Cerebellar cortex (tissue), 1 donor: ENCODE measurements at places on chromosomes 3 and 15.

- DNase-seq: no peak
These were observed 28.6 kb downstream of the TASOR start for GRCh38 chr3:56654460-56654859.

- DNase-seq: peak; percentile 34
These were observed 125.1 kb downstream of the GABRG3 start for GRCh38 chr15:27095886-27096624.

DNA sequence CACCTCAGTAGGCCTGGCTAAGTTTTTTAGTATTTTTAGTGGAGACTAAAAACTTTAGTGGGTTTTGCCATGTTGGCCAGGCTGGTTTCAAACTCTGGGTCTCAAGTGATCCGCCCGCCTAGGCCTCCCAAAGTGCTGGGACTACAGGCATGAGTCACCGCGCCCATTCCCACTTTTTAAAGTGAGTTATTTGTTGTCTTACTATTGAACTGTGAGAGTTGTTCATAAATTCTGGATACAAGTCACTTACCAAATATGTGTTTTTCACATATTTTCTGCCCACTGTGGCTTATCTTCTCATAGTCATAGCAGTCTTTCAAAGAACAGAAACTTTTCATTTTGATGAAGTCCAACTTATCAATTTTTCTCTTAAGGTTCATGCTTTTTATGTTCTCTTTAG, 29.9 kb upstream of the SPSB4 start:
- DNase-seq: no peak

DNA sequence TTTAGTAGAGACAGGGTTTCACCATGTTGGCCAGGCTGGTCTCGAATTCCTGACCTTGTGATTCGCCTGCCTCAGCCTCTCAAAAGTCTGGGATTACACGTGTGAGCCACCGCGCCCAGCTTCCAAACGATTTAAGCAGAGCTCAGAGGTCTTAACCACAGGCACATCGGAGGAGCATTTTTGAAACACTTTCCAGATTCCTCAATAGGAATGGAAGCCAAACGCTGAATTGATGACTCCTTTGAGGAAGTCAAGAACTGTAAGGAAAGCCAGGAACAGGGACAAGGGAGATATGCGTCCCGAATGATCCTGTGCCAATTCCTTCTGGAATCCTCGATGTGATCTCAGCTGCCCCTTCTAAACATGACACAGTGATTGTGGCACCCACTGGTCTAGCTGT, 40.0 kb downstream of the TRH start:
- no peak for DNase-seq

DNA sequence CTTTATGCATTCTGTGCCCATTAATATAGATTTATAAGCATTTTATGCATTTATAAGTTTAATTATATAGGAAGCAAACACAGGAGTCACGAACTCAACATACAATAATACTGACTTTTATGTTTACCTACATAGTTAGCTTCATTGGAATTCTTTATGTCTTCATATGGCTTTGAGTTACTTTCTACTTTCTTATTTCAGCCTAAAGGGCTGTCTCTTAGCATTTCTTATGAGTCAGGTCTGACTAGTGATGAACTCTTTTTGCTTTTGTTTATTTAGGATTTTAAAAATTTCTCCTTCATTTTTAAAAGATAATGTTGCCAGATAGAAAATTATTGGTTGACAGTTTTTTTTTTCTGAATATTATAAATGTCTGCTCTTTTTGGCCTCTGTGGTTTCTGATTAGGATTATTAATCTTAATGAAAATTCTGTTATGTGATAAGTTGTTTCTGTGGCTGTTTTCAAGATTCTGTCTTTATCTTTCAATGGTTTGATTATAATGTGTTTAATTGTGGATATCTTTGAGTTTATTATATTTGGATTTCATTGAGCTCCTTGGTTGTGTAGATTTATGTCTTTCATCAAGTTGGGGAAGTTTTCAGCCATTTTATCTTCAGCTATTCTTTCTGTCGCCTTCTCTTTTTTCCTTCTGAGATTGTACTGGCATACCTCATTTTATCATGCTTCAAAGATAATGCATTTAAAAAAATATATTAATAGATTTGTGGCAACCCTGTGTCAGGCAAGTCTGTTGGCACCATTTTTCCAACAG, 54.3 kb downstream of the ATP2C1 start:
- DNase-seq: no peak

DNA sequence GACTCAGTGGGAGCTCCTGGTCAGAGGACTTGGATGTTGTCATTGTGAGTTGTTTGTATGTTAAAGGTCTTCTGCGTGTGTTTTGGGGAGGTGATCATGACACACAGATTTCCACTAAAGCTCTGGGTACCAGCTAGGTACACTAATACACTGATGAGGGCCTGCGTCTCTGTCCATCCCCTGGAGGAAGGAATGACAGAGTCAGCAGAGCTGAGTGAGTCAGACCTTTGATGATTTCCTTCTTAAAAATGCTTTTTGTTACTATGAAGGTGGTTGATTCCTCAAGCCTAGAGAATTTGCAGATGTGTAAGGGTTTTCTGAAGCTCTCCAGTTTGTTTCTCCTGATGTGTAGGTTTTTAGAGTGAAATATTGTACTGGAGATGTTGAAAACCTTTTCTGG, 424.1 kb upstream of the TPM1 start:
- no peak for DNase-seq

DNA sequence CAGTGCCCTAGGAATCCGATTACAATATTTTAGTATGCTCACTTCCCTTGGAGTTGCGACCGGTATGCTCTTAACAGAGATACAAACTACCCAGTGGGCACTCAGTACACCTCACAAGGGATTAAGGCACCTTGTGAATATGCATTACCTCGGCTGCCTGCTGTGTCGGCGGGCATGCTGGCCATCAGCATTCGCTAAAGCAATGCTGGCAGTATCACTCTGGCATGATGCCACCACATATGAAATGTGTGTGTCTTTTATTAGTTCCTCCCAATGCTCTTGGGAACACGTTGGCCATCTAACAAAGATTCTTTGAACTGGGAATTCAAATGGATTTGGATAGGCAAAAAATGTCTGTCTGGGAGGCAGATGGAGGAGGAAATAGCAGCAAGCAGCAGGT, 67.4 kb upstream of the FOXB1 start:
- no peak for DNase-seq

DNA sequence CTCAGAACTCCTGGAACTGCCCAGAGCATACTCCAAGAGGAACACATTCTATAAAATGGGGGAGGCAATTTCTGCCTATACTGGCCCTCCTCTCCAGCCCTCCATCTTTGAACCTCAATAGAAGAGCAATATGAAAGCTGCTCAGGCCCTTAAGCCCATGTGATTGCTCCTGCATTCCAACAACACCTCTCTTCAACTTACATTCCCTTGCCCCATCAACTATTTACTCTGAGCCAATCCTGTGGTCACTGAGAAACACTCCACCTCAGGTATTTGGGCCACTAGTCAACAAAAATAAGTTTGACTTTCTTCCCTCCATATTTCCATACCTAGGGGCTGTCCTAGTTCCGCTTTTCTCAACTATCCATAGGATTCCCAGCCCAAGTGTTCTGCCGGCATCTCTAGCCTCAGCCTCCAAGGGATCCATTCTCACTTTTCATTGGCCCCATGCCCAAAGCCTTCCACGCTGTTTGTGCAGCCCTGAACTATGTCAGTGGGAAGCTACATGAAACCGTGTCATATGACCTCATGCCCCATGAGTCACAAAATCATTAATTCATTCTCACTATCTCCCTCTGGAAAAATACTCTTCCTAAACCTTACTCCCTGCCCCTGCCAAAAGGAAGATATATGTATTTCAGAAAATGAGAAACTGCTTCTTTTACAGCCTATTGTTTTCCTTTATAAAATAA, 61.6 kb downstream of the GJD2 start:
- DNase-seq: no peak

DNA sequence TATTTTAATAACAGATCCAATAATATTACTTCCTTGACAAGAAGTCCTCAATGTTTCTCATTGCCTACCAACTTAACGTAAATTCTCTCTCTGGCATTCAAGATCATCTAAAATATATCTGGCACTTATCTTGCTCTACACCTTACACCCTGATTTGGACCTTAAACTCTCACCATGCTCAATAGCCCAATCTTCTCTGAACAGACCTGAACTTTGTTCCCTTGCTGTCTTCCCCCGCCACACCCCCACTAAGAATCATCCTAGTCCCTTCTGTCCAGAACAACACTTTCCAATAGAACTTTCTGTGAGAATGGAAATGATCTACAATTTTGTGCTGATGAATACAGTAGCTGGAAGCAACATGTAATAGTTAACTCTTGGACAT, 44.9 kb downstream of the P2RY1 start:
- DNase-seq: no peak

GRCh38 chr3:48001991-48002390, 14.2 kb downstream of the MAP4 start:
- no peak for DNase-seq

- DNase-seq: peak; percentile 95
These were observed 4.4 kb upstream of the IQSEC1 start for GRCh38 chr3:13077431-13078162.

GRCh38 chr3:154464440-154465190, 34.6 kb upstream of the GPR149 start:
- DNase-seq: no peak

DNA sequence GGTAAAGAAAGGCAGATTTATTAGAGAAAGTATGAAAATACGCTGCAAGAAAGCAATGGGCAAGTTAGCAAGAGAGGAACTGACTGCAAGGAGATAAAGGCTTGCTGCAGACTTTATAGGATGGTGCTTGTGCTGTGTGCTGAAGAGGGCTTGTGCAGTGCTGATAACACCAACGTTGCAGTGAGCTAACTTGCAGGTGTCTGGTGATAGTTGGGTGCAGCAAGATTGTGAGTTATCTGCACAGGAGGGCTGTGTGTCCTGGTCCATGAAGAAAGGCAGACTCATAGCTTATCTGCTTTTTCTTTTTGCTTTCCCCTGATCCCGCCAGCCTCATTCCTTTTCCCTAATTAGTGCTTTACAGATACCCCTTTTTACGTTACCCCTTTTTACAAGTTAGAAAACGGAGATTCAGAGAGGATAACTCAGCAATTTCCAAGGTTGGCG, 58.0 kb upstream of the ZNF148 start:
- no peak for DNase-seq

DNA sequence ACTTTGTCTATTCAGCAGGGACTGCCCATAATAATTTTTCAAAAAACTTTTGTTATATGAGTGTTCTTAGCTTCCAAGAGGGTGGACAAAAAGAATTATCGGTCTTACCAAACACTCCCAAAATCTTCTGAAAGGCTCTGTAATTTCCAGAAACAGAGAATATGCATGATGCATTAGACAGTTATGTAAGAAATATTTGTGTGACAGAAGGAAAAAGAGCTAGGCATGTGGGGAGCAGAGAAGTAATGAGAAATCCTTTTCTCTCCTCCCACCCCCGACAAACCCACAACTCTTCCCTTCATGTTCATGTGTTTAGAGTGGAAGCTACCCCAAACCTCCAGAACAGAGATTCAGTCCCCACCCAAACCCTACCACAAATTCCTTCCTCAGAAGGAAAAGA, 86.8 kb downstream of the MYO5A start:
- DNase-seq: no peak

- no peak for DNase-seq
These were observed 5.0 kb upstream of the IL17RC start for GRCh38 chr3:9911863-9912262.

- DNase-seq: no peak
These were observed 29.8 kb upstream of the FAH start for GRCh38 chr15:80123034-80123433.

GRCh38 chr3:76487446-76487845, 552.5 kb upstream of the ROBO2 start:
- DNase-seq: no peak

GRCh38 chr3:102174832-102175374, 259.9 kb upstream of the ZPLD1 start:
- DNase-seq: no peak

GRCh38 chr15:73856458-73857192, 16.7 kb upstream of the TBC1D21 start:
- no peak for DNase-seq

DNA sequence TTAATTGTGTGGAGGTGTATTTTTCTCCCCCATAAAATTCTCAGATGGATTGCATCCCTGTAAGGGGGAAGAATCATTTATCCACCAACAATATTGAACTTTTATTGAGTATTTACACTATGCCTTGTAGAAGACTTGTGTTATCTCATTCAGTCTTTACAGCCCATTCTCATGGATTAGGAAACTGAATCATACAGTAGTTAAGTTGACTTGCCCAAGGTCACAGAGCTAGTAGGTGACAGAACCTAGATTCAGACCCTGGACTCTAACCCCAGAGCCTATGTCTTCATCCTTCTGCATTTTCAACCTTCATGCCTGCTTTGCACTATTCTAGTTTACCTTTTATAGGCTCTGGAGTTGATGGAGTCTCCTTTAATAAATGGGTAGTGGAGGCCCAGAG, 226.8 kb downstream of the LPP start:
- no peak for DNase-seq

GRCh38 chr3:182533394-182533793, 259.9 kb upstream of the ATP11B start:
- no peak for DNase-seq

GRCh38 chr3:188052169-188053035, 101.6 kb upstream of the LPP start:
- peak; percentile 82 for DNase-seq

- no peak for DNase-seq
These were observed 163.3 kb downstream of the MEX3B start for GRCh38 chr15:81882504-81882903.

DNA sequence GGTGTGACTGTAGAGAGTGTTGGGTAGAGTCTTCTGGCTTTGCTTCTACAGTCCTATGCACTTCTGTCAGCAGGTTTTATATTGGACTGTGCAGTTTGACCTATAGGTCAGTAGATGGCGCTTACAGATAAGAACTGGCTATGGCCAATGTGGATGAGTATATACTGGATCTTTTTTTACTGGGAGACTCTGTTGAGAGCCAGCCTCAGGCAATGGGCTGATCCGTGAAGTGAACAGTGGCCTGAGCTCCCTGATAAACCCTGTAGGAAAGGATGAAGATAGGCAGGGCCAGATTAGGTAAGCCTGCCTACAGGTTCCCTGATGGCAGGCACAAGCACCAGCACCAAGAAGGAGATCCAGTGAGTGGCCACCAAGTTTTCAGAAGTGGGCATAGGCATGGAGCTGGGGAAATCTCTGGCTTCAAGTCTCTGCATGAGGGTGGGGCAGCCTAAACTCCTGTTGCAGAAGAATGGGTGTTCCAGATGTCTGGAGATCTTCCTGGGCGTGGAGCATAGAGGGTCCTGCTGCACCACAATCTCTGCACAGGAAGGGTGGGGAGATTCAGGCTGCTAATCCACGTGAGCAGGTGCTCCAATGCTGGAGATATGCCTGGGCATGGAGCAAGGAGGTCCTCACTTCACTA, 326.0 kb upstream of the SGO1 start:
- peak; percentile 81 for DNase-seq

DNA sequence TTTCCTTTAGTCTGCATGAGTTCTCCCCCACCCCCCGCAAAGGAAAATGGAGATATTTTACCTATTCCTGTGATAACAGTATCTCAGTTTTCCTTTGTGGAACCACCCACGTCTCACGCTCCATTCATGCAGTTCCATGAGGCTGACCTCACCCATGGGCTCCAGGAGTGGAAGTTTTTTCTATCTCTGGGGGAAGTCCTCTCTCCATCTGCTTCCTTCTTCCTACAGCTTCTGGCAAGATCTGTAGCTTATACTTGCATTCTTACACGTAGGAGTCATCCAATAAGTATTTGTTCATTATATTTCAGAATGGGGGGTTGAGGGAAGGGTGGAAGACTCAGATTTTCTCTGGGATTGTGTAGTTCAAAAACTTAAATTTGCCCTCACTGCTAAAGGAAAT, 5.8 kb upstream of the GLCE start:
- no peak for DNase-seq
